ENCODE measurements at places on chromosomes 5 and 9. TPM values are rescaled to one million over a fixed set of nuclear protein-coding genes. Genes with fewer than 3 reads are reported as not detected.

Gene EGFL7
- 16.3 TPM for total RNA-seq

Gene ERCC8
- 20.0 TPM for total RNA-seq

Gene ADAMTSL2
- total RNA-seq = 0.14 TPM

Gene OLFML2A
- total RNA-seq = 2.2 TPM

Gene RNF180
- total RNA-seq = 10.9 TPM

Gene TRIM36
- 9.4 TPM for total RNA-seq

Gene CCDC192
- 0.60 TPM for total RNA-seq

Gene KYAT1
- 11.7 TPM for total RNA-seq

DNA sequence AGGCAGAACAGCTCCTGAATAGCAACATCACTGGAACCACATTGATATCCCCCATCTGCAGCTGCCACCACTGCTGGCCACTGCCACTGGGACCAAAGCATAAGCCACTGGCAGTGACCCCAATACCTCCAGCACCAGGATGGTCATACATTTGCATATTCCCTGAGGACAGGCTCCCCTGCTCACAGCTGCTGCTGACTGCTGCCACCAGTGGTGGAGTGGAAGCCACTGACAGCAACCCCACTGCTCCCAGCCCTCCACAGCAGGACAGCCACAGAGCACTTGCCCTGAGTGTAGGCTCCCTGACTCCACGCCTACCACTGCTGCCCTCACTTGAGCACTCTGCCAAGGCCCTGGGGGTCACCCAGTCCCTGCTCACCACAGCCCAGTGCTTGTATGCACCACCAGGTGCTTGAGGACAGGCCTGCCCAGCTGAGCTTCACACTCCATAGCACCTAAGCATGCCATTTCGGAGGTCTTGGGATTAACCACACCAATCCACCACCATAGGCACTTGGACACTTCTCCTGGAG, 327.4 kb upstream of the RPS23 start:
- no peak overlapping the region for H3K27ac ChIP-seq
- DNase-seq = no peak
- no peaks in the 10 kb centered on the region for H3K27me3 ChIP-seq
- peaks cover 21% of the 10 kb centered on the region for H3K4me1 ChIP-seq
- H3K36me3 ChIP-seq = peaks cover 5% of the 10 kb centered on the region
- H3K4me3 ChIP-seq = no peak overlapping the region

DNA sequence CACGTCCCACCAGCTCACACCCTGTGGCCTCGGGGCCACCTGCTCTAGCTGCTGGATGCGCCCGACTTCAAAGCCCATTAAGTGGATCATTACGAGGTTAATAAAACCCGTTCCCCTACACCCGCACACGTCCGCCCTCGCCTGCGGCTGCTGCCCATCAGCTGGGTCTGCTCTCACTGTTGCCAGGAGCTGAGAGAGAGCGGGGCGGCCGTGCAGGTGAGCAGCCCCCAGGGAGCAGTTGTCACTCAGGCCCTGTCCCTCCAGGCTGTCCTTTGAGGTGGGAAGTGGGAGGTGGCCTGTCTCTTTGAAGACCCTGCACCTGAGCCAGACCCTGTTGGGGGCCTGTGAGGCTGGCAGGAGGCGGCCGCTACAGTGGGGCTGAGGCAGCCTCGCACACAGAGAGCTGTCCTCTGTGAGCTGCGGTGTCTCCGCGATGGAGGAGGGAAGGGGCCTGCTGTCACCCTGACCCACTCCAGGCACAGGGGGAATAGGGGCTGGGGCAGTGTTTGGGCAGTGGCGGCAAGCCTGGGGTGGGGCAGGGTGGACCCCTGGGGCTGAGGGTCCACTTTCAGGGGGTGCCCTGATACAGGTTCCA, 12.8 kb upstream of the UNC5A start:
- H3K4me3 ChIP-seq = no peak overlapping the region
- H3K36me3 ChIP-seq = no peaks in the 10 kb centered on the region
- no peak overlapping the region for H3K27ac ChIP-seq
- no peaks in the 10 kb centered on the region for H3K4me1 ChIP-seq
- no peak for DNase-seq

GRCh38 chr9:3224931-3225330, 300.9 kb downstream of the RFX3 start:
- H3K36me3 ChIP-seq = peaks cover 4% of the 10 kb centered on the region
- DNase-seq = no peak
- H3K4me3 ChIP-seq = no peak overlapping the region

GRCh38 chr9:124359855-124360678, 55.2 kb downstream of the PSMB7 start:
- H3K4me3 ChIP-seq = no peak overlapping the region
- H3K27me3 ChIP-seq = no peaks in the 10 kb centered on the region
- H3K36me3 ChIP-seq = peaks cover 1% of the 10 kb centered on the region
- H3K27ac ChIP-seq = no peak overlapping the region

DNA sequence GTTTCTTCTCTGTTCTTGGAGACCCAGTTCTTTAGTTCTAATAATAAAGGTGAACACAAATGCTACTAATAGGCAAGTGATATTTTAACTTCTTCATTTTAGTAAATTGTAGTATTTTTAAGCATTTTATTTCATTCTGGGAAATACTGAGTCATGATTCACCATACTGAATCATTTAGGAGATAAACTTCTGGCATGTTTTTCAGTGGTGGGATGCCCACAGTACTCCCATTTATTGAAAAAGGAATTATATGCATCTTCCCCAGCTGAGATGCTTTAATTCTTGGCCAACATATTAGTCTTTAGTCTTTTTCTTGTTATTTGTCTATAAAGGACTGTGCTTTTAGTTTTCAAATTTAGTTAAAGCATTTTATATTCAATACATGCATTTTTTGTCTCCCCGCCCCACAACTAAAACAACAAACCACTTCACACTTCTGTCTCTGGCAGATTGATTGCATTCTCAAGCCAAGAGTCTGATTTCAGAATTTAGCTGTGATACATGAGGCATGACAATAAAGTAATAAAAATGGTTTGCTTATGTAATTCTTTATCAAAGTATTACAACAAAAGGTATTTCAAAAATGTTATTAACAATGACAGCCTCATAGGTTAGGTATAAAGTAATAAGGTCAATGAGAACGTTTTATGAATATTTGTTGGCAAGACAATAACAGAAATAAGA, 125.2 kb upstream of the CDH18 start:
- no peaks in the 10 kb centered on the region for H3K36me3 ChIP-seq
- no peak for DNase-seq
- H3K4me3 ChIP-seq = no peak overlapping the region
- no peak overlapping the region for H3K27ac ChIP-seq

GRCh38 chr9:17230646-17231045, 95.8 kb downstream of the CNTLN start:
- H3K27me3 ChIP-seq = no peaks in the 10 kb centered on the region
- no peak overlapping the region for H3K4me3 ChIP-seq
- DNase-seq = no peak
- peak overlapping the region; percentile 91 for H3K27ac ChIP-seq
- peaks cover 14% of the 10 kb centered on the region for H3K4me1 ChIP-seq
- peaks cover 2% of the 10 kb centered on the region for H3K36me3 ChIP-seq

DNA sequence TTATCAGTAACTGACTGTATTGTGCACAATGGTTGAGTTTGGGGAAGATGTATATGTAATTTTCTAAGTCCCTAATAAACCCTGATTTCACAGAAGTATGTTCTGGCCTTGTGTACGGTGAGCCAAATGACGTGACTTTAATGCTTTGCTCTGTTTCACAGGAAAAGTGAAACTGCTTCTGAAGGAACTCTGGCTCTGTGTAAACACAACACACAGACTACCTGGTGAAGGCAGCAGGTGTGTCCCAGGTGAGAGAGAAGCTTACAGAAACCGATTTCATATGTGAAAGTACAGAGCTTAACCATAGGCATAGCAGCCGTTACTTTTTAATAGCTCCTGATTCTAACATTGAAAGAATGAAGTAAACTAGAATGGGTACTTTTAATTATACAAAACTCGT, 31.9 kb downstream of the ICE1 start:
- H3K36me3 ChIP-seq = peaks cover 20% of the 10 kb centered on the region
- no peaks in the 10 kb centered on the region for H3K27me3 ChIP-seq
- peaks cover 3% of the 10 kb centered on the region for H3K4me1 ChIP-seq
- DNase-seq = no peak
- H3K4me3 ChIP-seq = no peak overlapping the region

GRCh38 chr9:136943291-136944211, 987 bp downstream of the FBXW5 start:
- DNase-seq = no peak
- no peak overlapping the region for H3K27ac ChIP-seq
- peak overlapping the region; percentile 72 for H3K4me3 ChIP-seq
- H3K36me3 ChIP-seq = peaks cover under 1% of the 10 kb centered on the region

DNA sequence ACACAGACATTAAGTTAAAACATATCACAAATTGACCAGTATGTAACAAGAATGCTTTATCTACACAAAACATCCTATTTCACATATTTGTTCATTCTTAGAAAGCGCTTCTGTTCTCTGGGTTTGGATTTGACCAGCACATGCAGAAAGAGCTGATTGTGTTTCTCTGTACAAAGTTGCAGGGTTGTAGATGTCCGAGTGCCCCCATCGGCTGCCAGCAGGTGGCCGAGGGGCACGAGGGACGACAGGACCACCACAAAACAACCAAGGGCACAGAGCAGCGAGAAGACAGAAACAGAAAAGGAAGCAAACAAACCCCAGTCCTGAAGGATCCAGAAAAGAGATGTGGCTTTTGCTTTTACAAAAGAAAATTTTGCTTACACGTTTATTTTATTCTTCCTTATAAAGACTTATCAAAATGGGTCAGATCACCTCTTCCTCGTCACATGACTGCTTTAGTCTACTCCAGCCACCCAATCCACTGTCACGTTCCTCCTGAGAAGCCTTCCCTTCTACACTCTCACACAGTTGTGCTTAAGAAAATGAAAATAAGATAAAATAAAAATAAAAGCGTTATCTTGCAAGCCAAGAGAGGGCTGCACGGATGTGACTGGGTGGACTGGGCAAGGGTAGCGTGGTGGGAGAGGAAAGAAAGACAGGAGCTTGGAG, 9.5 kb downstream of the OTP start:
- peak overlapping the region; percentile 71 for H3K4me3 ChIP-seq
- peaks cover 9% of the 10 kb centered on the region for H3K4me1 ChIP-seq
- H3K27ac ChIP-seq = no peak overlapping the region
- H3K36me3 ChIP-seq = no peaks in the 10 kb centered on the region

- H3K27me3 ChIP-seq = no peaks in the 10 kb centered on the region
- H3K4me3 ChIP-seq = no peak overlapping the region
- H3K27ac ChIP-seq = no peak overlapping the region
- DNase-seq = no peak
- H3K36me3 ChIP-seq = no peaks in the 10 kb centered on the region
Observed at GRCh38 chr5:54221135-54221534, 89.2 kb downstream of the ARL15 start.
